ENCODE measurements at places on chromosomes 11 and 22. TPM values are rescaled to one million over a fixed set of nuclear protein-coding genes. Genes with fewer than 3 reads are reported as not detected.

DNA sequence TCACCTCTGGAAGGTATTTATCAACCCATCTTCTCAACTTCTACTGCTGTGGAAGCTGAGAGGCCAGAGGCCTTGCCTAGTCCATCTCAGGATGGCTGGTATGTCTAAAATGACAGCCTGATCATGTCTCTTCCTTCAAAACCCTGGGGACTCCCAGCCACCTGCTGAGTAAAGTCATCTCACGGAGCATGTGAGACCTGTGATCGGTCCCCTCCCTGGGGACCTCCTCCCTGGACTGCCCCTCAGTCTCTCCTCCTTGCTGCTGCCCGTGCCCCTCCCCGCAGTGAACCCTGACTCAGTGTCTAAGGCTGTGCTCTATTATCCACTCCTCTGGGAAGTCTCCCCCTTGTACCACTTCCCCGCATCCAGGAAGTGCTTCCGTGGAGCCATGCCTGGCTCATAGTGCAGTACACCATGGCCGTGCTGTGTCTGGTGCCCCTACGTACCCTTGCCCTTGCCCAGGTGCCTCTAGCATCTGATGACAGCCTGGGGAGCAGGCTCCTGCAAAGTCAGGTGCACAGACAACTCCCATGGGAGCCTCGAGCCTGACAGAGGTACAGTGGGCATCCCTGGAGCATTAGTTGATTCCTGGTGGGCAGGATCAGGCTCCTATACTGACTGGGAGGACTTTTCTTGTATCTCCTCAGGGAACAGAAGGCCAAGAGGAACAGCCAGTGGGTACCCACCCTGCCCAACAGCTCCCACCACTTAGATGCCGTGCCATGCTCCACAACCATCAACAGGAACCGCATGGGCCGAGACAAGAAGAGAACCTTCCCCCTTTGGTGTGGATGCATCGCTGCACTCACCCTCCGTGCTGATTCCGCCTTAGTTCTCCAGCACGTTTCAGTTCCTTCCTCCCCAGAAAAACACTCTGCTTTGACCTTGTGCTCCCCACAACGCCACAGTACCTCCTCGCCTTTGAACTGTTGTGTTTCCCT lies 13.8 kb downstream of the SMARCB1 start:
- no peaks in the 10 kb centered on the region for H3K4me1 ChIP-seq
- H3K36me3 ChIP-seq, result peaks cover 49% of the 10 kb centered on the region

DNA sequence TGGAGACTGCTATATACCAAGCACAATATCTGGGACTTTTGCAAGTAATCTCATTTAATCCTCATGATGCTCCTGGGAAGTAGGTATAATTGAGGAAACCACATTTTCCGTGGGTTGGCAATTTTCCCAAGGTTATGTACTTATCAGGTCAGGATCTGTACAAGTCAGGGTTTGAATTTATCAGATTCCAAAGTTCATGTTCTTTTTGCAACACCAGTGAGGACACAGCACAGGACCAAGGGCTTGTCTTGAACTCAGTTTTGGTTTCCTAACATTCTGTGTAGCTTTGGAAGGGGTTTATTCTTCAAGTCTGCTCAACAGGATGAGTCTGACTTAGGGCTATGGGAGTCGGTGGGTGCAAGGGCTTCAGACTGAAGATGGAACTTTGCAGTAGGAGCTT lies 30.4 kb downstream of the INSC start:
- no peak overlapping the region for H3K27ac ChIP-seq
- H3K4me3 ChIP-seq, result no peak overlapping the region
- H3K36me3 ChIP-seq, result no peaks in the 10 kb centered on the region
- DNase-seq, result no peak

DNA sequence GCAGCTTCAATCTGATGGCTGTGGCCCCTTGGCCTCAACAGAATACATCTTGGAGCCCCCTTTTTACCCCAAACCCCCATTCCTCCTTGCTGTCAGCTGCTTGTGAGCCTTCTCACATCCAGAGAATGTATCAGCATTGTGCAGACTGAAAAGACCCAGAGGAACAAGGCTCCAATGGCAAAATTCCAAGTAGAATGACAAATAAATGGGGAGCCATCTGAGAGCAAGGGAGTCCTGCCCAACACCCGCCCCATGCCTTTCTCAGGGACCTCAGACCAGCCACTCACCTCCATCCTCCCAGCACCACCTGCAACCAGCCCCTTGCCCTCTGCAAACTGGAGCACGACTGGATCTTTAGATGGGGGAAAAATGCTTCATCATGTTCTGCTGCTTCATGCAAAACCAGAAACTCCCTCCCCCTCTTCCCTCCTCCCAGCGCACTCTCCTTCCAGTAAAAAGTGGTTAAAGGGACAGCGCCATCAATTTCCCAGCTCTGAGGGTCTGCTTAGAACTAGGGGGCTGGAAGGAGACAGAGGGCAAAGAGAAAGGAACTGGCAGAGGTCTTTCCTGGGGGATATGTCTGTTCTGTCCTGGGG lies 2.2 kb upstream of the NEFH start:
- peaks cover 27% of the 10 kb centered on the region for H3K27me3 ChIP-seq
- peaks cover 12% of the 10 kb centered on the region for H3K36me3 ChIP-seq
- H3K4me1 ChIP-seq, result peaks cover 39% of the 10 kb centered on the region
- H3K4me3 ChIP-seq, result no peak overlapping the region
- no peak for DNase-seq
- no peak overlapping the region for H3K27ac ChIP-seq

DNA sequence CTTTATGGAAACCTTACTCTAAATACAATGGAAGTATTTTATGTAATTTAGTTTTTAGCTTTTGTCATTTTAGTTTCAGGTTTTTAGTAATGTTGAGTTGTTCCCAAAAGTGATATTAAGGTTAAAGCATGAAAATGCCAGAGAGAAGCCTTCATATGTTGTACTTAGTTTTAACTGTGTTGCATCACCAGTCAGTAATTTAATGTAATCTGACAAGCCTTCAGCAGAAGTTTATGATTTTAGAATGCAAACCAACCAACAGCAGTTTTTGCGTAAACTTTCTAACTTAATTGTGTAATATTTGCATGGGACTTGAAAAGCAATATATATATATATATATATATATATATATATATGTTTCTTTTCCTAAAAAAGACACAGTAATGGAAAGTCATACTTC lies 110.6 kb downstream of the MSANTD4 start:
- no peaks in the 10 kb centered on the region for H3K36me3 ChIP-seq
- no peak overlapping the region for H3K27ac ChIP-seq
- peaks cover 6% of the 10 kb centered on the region for H3K4me1 ChIP-seq
- no peak overlapping the region for H3K4me3 ChIP-seq
- H3K27me3 ChIP-seq, result no peaks in the 10 kb centered on the region
- no peak for DNase-seq

Gene LRRC56
- 2.6 TPM for total RNA-seq

Gene ADAMTS8
- total RNA-seq, result 0.31 TPM

Gene TEX12
- not detected for total RNA-seq

DNA sequence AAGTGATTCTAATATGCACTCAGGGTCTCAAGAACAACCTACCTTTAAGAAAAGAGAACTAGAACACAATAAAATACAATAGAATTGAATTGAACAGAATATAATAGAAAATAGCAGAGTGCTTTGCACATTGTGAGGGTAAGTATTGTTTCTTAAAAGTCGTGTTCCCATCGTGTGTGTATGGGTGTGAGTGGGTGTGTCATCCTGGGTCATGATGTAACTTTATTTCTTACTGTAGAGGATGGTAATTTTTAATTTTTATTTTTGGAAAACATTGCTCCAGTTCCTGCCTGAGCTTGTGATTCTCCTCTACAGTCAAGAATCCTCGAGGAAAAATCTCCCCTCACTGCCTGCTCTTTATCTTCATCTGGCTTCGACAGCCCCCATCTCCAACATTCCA lies 75.7 kb upstream of the CSNK2A3 start:
- peaks cover 48% of the 10 kb centered on the region for H3K36me3 ChIP-seq
- H3K27ac ChIP-seq, result no peak overlapping the region
- DNase-seq, result no peak
- peaks cover 25% of the 10 kb centered on the region for H3K4me1 ChIP-seq

Gene CALCA
- not detected for total RNA-seq

Gene ZP1
- total RNA-seq, result not detected

GRCh38 chr11:105024394-105024793 lies 1.4 kb upstream of the CASP5 start:
- DNase-seq, result no peak
- H3K27me3 ChIP-seq, result no peaks in the 10 kb centered on the region
- no peaks in the 10 kb centered on the region for H3K36me3 ChIP-seq
- H3K4me3 ChIP-seq, result no peak overlapping the region
- H3K27ac ChIP-seq, result no peak overlapping the region

Data from endothelial cell (in vitro differentiated cells).